ENCODE measurements at places on chromosomes 2 and 18.
A peak's percentile ranks its signal among the peaks of the same experiment; 100 is the strongest.

- DNase-seq: no peak
Measured at GRCh38 chr2:62391696-62392095, 114.3 kb downstream of the TMEM17 start.

DNA sequence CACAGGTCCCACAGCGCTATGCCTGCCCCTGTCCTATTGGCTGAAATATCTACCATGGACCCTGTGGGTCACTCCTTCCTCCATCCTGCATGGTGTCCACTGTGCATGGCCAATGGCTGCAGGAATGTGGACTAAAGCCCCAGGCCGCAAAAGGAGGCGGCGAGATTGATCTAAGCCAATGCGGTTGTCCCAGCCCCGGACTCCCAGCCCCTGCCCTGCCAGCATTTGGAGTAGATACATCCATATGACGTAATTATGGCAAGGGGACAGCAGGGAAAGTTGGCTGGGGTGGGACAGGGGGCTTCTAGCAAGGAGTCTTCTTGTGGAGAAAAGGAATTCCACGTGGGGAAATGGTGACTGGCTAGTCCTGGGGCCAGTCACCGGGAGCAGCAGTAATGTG, 11.4 kb upstream of the ZNF516 start:
- DNase-seq: no peak

GRCh38 chr2:151819920-151820319, 8.3 kb downstream of the ARL5A start:
- DNase-seq: no peak

DNA sequence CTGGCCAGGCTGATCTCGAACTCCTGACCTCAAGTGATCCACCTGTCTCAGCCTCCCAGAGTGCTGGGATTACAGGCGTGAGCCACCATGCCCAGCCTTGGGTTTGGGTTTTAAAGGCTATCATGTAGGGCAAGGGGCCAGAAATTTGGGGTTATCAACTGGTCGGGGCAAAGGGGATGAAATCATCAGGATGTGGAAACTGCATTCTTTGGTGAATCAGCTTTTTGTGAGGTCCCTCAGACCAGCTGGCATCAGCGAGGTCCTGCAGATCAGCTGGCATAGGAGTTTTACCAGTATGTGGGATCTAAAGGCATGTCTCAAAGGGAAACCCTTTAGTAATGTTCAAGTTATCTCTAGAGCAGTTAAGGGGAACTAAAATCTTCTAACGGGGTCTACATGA, 6.4 kb upstream of the GEMIN6 start:
- no peak for DNase-seq

- DNase-seq: peak; percentile 99
Measured at GRCh38 chr18:49691177-49691608, 122.1 kb downstream of the ACAA2 start.

DNA sequence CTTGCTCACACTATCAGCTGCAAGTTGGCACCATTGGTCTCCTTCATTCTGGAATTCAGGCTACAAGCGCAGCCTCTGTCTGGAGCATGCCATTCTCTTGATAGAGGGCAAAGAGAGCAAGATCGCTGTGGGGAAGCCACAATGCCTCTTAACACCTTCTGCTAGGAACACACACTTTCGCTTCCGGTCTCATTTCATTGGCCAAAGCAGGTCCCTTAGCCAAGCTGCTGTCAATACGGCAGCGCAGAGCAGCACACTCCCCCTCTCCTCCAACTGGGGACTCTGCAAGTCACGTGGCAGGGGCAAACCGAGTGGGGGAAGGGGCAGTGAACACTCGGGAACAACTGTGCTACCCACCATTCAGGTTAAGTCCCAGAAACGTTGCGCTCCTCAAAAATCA, 98.1 kb downstream of the MMADHC start:
- no peak for DNase-seq

- peak; percentile 50 for DNase-seq
Measured at GRCh38 chr2:72623481-72623880, 202.4 kb downstream of the EXOC6B start.

DNA sequence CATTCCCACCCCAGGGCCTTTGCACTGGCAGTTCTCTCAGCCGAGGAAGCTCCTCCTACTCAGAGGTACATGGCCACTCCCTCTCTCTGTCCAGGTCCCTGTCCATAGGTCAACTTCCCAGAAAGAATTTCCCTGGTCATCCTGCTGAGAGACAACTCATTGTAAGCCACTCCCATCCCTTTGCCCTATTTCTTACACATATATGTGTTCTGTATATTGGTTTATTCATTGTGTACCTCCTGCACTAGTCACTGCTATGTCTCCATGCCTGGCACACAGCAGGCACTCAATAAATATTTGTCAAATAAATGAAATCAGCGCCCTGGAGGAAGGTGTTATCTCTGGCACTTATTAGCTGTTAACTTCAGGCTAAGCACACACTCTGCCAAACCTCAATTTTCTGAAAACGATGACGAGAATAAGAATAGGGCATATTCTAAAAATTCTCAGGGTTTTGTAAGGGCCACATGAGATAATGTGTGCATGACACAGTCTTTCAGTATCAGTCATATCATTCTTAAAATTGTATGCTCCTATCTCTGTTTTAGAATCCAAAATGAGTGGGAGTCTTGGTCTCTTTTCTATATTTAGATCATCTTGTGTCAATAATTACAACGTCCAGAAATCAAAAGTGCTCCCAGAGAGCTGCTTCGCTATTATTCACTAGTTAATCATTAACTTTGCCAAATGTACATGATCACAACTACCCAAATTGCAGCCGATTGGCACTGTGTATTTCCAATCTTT, 198.0 kb downstream of the ALK start:
- peak; percentile 59 for DNase-seq

DNA sequence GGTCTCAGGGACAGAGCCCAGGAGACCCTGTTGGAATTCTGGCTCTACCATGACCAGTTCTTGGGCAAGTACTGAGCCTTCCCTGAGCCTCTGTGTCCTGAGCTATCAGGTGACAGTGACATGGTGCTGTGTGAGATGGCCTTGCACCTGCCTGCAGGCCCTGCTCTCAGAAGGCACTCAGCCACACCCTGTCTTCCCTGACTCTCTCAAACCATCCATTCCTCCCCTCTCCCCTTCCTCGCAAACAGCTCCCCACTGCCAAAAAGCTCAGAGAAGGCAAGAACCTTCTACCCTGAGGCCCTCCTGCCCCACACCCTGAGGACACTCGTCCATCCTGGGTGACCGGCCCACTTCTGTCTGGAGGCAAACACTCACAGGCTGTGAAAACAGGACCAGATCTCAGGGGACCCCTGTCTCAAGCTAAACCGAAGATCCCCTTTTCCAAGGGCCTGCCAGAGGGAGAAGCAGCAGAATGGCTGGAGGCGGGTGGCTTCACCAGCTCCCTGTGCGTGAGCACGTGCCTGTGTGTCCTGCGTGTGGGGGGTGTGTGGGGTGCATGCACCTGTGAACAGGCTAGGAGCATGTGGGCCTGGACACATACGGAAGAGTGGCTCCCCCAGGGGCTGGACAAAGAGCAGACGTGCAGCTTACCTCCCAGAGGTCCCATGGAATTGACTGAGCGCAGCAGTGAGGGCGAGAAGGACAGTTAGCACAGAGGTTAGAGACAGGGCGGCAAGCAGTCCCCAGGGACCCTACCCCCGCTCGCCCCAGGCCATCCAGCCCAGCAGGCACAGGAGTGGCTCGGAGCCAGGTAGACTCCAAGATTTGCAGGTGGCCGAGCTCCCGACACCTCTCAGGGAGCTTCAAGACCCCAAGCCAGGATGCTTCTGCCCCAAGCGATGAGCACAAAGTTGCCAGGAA, 53.9 kb downstream of the BIN1 start:
- no peak for DNase-seq
